ENCODE measurements at places on chromosomes 7 and 10. TPM values are rescaled to one million over a fixed set of nuclear protein-coding genes. Genes with fewer than 3 reads are reported as not detected.

Gene PSD
- 3.9 TPM for total RNA-seq

Gene SDK1
- total RNA-seq = 10.1 TPM

Gene STRIP2
- total RNA-seq = 14.8 TPM

Gene HOXA5
- total RNA-seq = 0.66 TPM

Gene GNAT3
- not detected for total RNA-seq

Gene ATP5F1C
- total RNA-seq = 287 TPM

Gene IL15RA
- total RNA-seq = 6.2 TPM
